ENCODE measurements at places on chromosomes 3 and 15.

GRCh38 chr3:51921081-51921578 lies 18.0 kb upstream of the IQCF1 start:
- DNase-seq, result no peak

DNA sequence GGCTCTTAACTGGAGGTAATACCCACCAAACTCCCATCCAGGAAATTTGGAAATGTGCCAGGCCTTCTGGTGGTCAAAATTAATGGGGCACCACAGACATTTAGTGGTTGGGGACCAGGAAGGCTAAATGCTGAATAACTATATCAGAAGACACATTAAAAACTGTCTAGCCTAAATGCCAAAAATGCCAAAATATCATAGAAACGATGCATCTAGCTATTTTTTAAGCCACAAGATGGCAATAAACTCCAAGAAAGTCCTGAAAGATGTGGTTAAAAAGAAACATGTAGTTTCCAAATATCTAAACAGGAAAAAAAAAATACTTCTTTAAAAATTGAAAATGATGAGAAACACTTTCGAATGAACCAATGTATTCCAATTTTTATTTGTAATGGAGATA lies 19.9 kb downstream of the CCDC14 start:
- no peak for DNase-seq

- no peak for DNase-seq
Measured at GRCh38 chr3:18725668-18726407, 300.7 kb upstream of the SATB1 start.

- no peak for DNase-seq
Measured at GRCh38 chr15:90407871-90408317, 19.9 kb downstream of the IQGAP1 start.

DNA sequence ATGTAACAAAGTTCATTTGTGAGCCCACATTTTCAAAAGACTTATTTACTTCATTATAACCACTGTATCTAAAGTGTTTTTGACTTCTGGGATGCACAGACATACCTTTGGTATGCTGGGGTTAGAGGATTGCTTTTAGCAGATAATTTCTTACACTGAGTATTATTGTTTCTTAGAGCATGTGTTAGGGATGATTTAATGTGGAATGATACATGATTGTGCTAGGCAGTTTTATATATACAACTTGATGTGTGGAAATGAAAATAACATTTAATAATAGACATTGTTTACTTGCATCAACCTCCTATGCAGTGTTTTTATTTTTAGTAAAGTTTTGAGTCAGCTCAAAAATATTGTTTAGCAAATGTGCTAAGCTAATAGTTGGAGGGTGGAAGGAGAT lies 3.4 kb downstream of the KIF23 start:
- no peak for DNase-seq

GRCh38 chr3:82640254-82640653 lies 878.8 kb upstream of the GBE1 start:
- DNase-seq, result no peak

- DNase-seq, result no peak
Measured at GRCh38 chr3:20327889-20328288, 141.9 kb upstream of the SGO1 start.

GRCh38 chr3:194955979-194956696 lies 270.5 kb downstream of the FAM43A start:
- no peak for DNase-seq

DNA sequence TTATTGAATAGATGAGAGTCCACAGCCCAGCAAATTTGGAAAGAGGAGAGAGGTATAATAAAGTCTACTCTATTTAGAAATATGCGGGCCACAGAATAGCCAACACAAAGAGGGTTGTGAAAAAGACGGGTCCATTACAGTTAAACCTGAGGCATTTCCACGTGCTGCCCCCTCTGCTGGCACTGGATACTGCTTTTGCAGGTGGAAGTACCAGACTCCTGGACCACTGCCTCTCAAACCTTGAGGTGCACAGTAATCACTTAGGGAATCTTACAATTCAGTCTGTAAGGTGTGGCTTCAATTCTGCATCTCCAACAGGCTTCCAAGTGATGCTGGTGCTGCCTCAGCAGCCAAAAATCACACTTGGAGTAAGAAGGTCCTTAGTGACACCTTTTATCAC lies 3.0 kb upstream of the TFDP2 start:
- no peak for DNase-seq

- DNase-seq, result no peak
Measured at GRCh38 chr3:127899766-127900165, 15.3 kb upstream of the KBTBD12 start.
